ENCODE measurements at places on chromosomes 1 and 21. TPM values are rescaled to one million over a fixed set of nuclear protein-coding genes. Genes with fewer than 3 reads are reported as not detected.

Gene DNAJC6
- total RNA-seq, result 6.0 TPM

Gene ACADM
- 36.6 TPM for total RNA-seq

Gene ACKR1
- 0.63 TPM for total RNA-seq

Gene ST6GALNAC5
- 10.1 TPM for total RNA-seq

Gene AADACL3
- 0.94 TPM for total RNA-seq

Gene CHRM3
- total RNA-seq, result 8.4 TPM

Gene KCNT2
- total RNA-seq, result 14.2 TPM

Gene GPR37L1
- total RNA-seq, result 0.16 TPM

Gene RAVER2
- 20.1 TPM for total RNA-seq

Gene CRYAA
- not detected for total RNA-seq

Gene NBPF6
- not detected for total RNA-seq

Gene TTLL10
- total RNA-seq, result 1.1 TPM

Gene MX2
- 4.0 TPM for total RNA-seq

Gene FAM177B
- not detected for total RNA-seq

Gene BSDC1
- 44.3 TPM for total RNA-seq

Gene LCE2C
- not detected for total RNA-seq

Gene FAM151A
- 0.11 TPM for total RNA-seq

Gene SYT14
- total RNA-seq, result 10.6 TPM

Gene ID3
- 168 TPM for total RNA-seq

Gene IFI44L
- total RNA-seq, result 0.53 TPM

Gene RIPK4
- 20.1 TPM for total RNA-seq

Gene RHBDL2
- total RNA-seq, result 0.26 TPM

Measured in WTC11 (cell line).